Neural progenitor cell (in vitro differentiated cells): ENCODE measurements at places on chromosomes 1 and 21.

GRCh38 chr1:240190881-240191401 is 99.3 kb downstream of the FMN2 start:
- no peaks in the 10 kb centered on the region for H3K36me3 ChIP-seq
- peak; percentile 32 for DNase-seq
- H3K27ac ChIP-seq: no peak overlapping the region
- H3K27me3 ChIP-seq: no peaks in the 10 kb centered on the region
- no peak overlapping the region for H3K4me3 ChIP-seq
- H3K4me1 ChIP-seq: no peaks in the 10 kb centered on the region

DNA sequence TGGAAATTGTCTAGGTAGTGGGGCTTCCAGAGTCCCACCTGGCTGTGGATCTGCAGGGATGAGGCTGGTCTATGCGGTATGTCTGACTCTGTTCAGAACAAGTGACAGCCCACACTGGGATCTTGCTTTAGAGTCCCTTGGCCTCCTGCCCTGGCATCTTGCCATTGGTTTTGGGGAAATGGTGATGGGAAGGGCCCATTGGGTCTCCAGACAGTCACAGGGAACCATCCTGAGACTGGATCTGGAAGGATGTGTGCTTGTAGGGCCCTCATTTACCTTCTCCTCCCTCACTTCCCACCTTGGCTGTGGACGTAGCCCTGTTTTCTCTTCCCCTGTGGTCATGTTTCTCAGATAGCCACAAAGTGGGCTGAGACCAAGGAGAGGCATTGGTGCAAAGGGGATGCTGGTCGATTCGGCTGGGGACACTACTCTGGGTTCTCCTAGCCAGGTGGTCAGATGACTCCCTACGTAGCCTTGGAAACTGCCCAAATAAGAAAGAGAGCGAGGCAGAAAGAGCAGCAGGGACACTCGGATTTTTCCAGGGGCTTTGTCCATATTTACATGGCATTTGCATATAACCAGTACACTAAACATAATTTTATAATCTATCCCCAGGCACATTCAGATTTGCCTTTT is 15.1 kb downstream of the SOX13 start:
- no peaks in the 10 kb centered on the region for H3K27me3 ChIP-seq
- no peak overlapping the region for H3K4me3 ChIP-seq
- peaks cover 64% of the 10 kb centered on the region for H3K4me1 ChIP-seq
- no peak for DNase-seq
- H3K27ac ChIP-seq: no peak overlapping the region

- no peak overlapping the region for H3K27ac ChIP-seq
- H3K4me3 ChIP-seq: no peak overlapping the region
- H3K36me3 ChIP-seq: no peaks in the 10 kb centered on the region
- peak; percentile 89 for DNase-seq
- H3K4me1 ChIP-seq: no peaks in the 10 kb centered on the region
Measured at GRCh38 chr1:41573785-41574713, 89.6 kb upstream of the EDN2 start.

GRCh38 chr1:171433451-171433850 is 51.9 kb upstream of the PRRC2C start:
- no peaks in the 10 kb centered on the region for H3K36me3 ChIP-seq
- H3K27ac ChIP-seq: no peak overlapping the region
- H3K4me1 ChIP-seq: peaks cover 40% of the 10 kb centered on the region
- H3K27me3 ChIP-seq: no peaks in the 10 kb centered on the region
- no peak overlapping the region for H3K4me3 ChIP-seq
